Kidney (tissue), 22 donors: ENCODE measurements at places on chromosomes 3 and 15.

DNA sequence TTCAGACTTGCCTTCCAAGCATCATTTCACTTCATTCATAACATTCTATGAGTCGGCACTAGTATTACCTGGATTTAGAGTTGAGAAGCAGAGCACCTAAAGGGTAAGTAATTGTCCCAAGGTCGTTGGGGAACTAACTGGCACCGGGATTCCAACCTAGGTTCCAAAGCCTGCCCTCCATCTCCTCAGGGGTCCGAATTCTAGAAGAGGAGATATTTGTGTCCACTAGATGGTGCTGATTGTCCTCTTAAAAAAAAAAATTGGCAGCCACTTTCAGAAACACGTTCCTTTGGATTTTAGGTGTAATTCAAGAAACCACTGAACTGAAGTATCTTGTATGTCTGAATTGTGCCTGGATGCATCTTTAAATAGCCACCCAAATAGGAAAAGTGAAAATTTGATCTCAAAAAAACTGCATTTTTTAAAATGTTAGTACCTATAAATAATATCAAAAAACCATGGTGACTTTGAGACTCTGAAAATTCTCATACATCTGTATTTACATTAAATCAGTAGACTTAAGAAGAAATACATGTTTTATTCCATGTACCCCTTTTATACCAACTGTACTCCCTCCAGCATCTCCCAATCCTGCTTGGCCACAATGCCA is 3.9 kb upstream of the FSIP1 start:
- no peak overlapping the region for H3K27ac ChIP-seq
- no peaks in the 10 kb centered on the region for H3K36me3 ChIP-seq
- H3K4me1 ChIP-seq = no peaks in the 10 kb centered on the region
- H3K27me3 ChIP-seq = no peaks in the 10 kb centered on the region
- DNase-seq = peak; percentile 77

DNA sequence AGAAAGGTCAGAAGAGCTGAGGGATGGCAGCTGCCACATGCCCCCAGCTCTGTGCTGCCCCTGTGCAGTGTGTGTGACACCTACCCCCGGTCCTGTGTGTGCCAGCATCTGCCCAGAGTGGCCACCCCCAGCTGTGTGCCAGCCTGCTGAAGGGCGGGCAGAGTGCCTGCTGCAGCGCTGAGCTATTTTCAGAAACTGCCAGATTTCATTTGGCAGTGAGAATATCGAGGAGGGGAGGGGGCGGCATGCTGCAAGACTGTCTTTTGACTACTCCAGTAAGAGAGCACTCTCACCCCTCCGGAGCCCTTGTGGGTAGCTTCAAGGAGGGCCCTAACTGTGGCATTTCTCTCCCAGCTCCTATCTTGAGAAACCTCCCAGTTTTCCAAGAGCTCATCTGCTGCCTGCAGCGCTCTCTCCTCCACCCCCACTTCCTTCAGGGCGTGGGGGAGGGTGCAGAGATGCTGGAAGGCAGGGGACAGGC is 25.2 kb upstream of the DOCK3 start:
- no peak overlapping the region for H3K27ac ChIP-seq
- no peaks in the 10 kb centered on the region for H3K27me3 ChIP-seq
- H3K4me3 ChIP-seq = no peak overlapping the region

GRCh38 chr15:97893967-97894366 is 66.5 kb upstream of the ARRDC4 start:
- DNase-seq = no peak
- no peak overlapping the region for H3K27ac ChIP-seq
- no peaks in the 10 kb centered on the region for H3K36me3 ChIP-seq
- no peaks in the 10 kb centered on the region for H3K4me1 ChIP-seq
- no peaks in the 10 kb centered on the region for H3K27me3 ChIP-seq

DNA sequence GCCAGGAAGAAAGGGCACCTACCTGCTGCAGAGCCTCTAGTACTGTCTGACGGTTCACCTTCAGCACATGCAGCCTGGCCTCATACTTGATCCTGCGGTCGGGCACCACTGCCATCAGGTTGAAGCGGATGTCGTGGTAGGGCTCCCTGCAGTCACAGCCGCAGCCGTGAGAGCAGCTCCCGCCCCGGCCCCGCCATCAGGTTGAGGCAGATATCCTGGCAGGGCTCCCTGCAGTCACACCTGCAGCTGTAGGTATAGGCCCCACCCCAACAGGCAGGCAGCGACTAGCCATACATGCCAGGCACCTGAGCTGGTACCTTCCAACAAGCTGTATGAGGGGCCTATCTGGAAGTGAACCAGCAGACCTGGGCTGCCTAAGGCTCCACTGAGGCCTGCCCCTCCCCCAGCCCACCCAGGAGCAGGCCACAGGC is 38.7 kb downstream of the SEMA3G start:
- no peak overlapping the region for H3K27ac ChIP-seq
- H3K4me3 ChIP-seq = no peak overlapping the region
- DNase-seq = no peak
- H3K36me3 ChIP-seq = peaks cover 63% of the 10 kb centered on the region

DNA sequence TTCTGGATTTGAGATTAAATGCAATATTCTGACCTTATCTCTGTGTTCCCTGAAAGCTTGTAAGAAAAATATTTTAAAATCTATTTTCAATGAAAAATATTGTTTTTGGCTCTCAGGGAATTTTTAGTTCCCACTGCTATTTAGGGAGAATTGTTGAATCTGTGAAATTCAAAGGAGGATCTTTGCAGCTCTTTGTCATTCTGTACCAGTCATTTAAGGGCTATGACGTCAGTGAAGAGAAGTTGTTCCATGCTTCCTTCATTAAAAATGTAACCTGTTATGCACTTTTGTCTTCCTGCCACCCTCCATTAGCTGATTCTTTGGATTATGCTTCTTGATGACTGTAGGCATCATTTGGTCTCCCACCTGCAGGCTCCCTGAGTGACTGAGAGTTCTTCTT is 427.8 kb upstream of the C2CD4B start:
- H3K4me3 ChIP-seq = no peak overlapping the region
- DNase-seq = no peak
- no peak overlapping the region for H3K27ac ChIP-seq

DNA sequence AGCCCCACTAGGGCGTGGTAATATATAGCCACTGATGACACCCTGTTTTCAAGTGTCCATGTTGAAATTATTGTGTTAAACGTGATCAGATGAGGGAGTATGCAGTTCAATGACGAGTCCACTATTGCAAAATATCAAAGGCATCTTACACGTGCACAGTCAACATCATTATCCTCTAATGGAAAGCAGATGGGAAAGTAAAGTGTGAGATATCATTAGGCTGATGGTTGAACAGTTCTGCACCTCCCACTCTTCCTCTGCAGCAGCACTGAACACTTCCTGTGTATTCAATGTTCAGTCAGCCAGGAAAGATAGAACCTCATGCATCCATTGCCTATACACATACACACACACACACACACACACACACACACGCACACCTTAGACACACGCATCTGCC is 431.8 kb upstream of the CCDC54 start:
- no peak overlapping the region for H3K27ac ChIP-seq
- H3K36me3 ChIP-seq = no peaks in the 10 kb centered on the region
- H3K4me3 ChIP-seq = no peak overlapping the region
- H3K4me1 ChIP-seq = no peaks in the 10 kb centered on the region
- no peaks in the 10 kb centered on the region for H3K27me3 ChIP-seq

GRCh38 chr15:68769702-68770101 is 51.0 kb downstream of the ANP32A start:
- no peak overlapping the region for H3K27ac ChIP-seq
- H3K27me3 ChIP-seq = no peaks in the 10 kb centered on the region
- H3K36me3 ChIP-seq = no peaks in the 10 kb centered on the region
- H3K4me1 ChIP-seq = no peaks in the 10 kb centered on the region

GRCh38 chr3:48241796-48242455 is 1.0 kb downstream of the ZNF589 start:
- no peaks in the 10 kb centered on the region for H3K36me3 ChIP-seq
- peak; percentile 19 for DNase-seq
- H3K27me3 ChIP-seq = no peaks in the 10 kb centered on the region
- H3K27ac ChIP-seq = no peak overlapping the region

DNA sequence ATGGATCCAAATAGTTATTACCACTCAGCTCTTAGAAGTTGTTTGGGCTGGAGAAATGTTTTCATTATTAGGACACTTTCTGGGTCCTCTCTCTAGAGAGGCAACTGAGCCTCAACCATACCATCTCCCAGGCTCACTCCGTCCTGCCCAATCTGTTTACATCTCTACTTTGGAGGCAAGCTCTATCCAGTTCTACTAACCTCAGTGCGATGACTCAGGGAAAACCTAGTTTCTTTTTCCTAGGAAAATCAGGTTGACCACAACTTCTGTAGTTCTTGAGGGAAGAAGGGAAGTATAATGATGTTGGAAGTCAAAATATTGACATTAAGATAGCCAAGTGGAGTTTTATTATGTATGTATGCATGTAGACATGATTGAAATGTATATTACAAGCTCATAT is 40.4 kb downstream of the LPP start:
- DNase-seq = no peak
- no peak overlapping the region for H3K4me3 ChIP-seq
- H3K27me3 ChIP-seq = no peaks in the 10 kb centered on the region
- H3K36me3 ChIP-seq = peaks cover 9% of the 10 kb centered on the region
- no peak overlapping the region for H3K27ac ChIP-seq

DNA sequence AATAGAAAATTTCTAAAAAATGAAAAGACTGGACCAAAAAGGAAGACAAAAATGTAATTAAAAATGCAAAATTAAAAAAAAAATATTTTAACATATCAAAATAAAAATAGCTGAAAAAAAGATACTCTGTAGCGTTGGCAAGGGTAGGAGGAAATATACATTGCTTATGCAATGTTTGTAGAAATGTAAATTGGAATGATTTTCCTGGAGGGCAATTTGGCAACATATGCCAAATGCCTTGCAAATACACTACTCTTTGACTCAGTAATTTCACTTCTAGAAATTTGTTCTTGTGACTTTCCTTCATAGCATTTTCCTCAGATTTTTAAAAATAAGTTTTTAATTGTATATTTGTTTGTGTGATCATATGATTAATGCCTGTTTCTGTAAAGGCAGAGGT is 296.6 kb downstream of the ZNF621 start:
- DNase-seq = no peak
- H3K4me1 ChIP-seq = no peaks in the 10 kb centered on the region
- H3K27me3 ChIP-seq = no peaks in the 10 kb centered on the region
- no peak overlapping the region for H3K27ac ChIP-seq

DNA sequence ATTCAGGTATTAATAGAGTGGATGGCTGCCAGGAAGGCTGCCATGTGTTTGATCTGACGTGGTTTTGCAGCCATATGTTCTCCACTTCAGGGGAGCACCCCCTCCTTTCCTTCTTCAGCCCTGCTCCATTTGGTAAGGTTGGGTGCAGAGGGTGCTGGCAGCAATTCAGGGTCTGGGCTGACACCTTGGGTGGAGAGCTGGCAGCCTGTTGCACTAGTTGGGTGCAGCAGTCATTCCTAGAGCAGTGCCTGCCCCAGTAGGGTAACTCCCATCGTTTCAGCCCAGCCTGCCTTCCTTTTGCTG is 1.5 kb downstream of the TYRO3 start:
- H3K27me3 ChIP-seq = no peaks in the 10 kb centered on the region
- no peak for DNase-seq
- no peak overlapping the region for H3K4me3 ChIP-seq
- no peaks in the 10 kb centered on the region for H3K4me1 ChIP-seq
- H3K36me3 ChIP-seq = no peaks in the 10 kb centered on the region

GRCh38 chr15:67955252-67955651 is 98.9 kb upstream of the PIAS1 start:
- H3K4me1 ChIP-seq = no peaks in the 10 kb centered on the region
- H3K27ac ChIP-seq = peak overlapping the region; percentile 5
- no peaks in the 10 kb centered on the region for H3K36me3 ChIP-seq
- peak; percentile 55 for DNase-seq
- H3K4me3 ChIP-seq = no peak overlapping the region
